Astrocyte of the spinal cord (primary cell): ENCODE measurements at places on chromosomes 2 and 18.

GRCh38 chr18:70489986-70490933 is 201.4 kb downstream of the SOCS6 start:
- DNase-seq, result peak; percentile 59

DNA sequence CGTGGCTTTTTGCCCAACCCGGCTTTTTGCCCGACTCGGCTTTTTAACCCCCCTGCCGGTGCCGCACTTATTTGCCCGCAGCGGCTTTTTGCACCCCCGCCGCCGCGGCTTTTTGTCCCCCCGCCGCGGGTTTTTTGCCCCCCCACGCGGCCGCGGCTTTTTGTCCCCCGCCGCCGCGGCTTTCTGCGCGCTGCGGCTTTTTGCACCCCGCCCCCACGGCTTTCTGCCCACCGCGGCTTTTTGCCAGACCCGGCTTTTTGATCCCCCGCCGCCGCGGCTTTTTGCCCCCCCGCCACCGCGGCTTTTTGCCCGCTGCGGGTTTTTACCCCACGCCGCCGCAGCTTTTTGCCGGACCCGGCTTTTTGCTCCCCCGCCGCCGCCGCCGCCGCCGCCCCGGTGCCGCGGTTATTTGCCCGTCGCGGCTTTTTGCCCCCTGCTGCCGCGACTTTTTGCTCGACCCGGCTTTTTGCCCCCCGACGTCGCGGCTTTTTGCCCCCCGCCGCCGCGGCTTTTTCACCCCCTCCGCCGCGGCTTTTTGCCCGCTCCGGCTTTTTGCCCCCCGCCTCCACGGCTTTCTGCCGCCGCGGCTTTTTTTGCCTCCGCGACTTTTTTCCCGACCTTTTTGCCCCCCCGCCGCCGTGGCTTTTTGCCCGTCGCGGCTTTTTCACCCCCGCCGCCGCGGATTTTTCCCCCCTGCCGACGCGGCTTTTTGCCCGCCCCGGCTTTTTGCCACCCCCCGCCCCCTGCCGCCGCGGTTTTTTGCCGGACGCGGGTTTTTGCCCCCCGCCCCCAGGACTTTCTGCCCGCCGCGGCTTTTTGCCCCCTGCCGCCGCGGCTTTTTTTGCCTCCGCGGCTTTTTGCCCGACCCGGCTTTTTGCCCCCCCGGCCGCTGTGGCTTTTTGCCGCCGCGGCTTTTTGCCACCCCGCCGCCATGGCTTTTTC is 2786.5 kb downstream of the RPIA start:
- DNase-seq, result peak; percentile 25

DNA sequence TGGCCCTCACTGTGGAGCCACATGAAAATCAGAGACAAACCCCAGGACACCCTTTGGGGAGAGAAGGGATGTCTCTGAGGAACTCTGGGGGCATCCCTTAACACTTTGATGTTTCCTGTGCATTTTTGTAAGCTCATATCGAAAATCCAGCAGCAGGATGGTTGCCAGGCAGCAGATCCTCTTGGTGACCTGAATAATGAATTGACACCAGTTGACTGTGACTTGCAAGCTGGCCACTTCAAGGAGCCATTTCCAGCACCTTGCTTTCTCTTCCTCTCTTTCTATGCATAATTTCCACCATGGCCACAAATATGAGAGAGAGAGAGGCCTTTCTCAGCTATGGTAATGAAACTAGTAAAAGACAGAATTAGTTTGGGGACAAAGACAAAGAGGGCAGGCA is 91.7 kb downstream of the NRP2 start:
- no peak for DNase-seq

DNA sequence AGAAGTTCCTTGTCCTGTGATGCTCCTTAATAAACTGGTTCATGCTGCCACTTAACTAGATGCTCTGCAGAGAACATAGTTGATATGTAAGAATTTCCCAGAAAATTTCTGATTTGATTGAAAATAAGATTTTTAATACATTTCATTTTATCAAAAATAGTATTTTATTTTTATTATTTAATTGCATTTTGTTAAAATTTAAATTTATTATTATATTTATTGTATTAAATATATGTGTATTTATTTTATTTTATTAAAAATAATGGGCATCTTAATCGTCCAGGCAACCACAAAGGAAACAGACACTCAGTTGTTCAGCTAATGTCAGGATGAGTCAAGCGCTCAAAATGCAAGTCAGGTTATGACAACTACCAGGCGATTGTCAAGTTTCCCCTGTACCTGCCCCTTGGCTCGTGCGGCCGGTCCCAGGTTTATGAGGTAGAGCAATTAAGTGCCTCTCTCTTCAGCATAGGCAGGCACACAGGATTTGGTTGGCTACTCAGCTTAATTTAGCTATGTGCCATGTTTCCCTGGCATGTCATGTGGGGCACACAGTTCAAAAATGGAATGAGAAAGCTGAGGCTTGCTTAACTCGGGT is 361.2 kb downstream of the RND3 start:
- DNase-seq, result no peak

GRCh38 chr2:200405599-200406298 is 99.3 kb downstream of the SPATS2L start:
- DNase-seq, result peak; percentile 92
